Caki2 (cell line): ENCODE measurements at places on chromosomes 12 and 14. TPM values are rescaled to one million over a fixed set of nuclear protein-coding genes. Genes with fewer than 3 reads are reported as not detected.

RPS6KA5 gene
- total RNA-seq = 4.0 and 5.2 TPM in 2 replicates

PHETA1 gene
- 7.3 and 33.3 TPM in 2 replicates for total RNA-seq

PRH2 gene
- total RNA-seq = not detected in 2 replicates

GDF3 gene
- total RNA-seq = not detected in 2 replicates

C14orf39 gene
- not detected in 2 replicates for total RNA-seq

IFNG-AS1 gene
- total RNA-seq = not detected in 2 replicates

LRP1-AS gene
- not detected in 2 replicates for total RNA-seq

TAMALIN gene
- not detected in 2 replicates for total RNA-seq

LPAR5 gene
- total RNA-seq = not detected in 2 replicates

GPATCH2L gene
- total RNA-seq = 14.0 and 16.0 TPM in 2 replicates

CLEC4D gene
- not detected in 2 replicates for total RNA-seq

SLC35F4 gene
- total RNA-seq = not detected in 2 replicates

TARBP2 gene
- 101 and 110 TPM in 2 replicates for total RNA-seq

B3GNT4 gene
- total RNA-seq = 1.4 and 5.4 TPM in 2 replicates

AKAP3 gene
- 3.2 TPM in 1 of 2 replicates, not detected in the other for total RNA-seq

GPRC5D gene
- not detected in 2 replicates for total RNA-seq

BEGAIN gene
- total RNA-seq = 0.24 TPM in 1 of 2 replicates, not detected in the other

CD69 gene
- 0.71 and 4.1 TPM in 2 replicates for total RNA-seq

DGKA gene
- total RNA-seq = 0.17 and 1.2 TPM in 2 replicates

SLC17A8 gene
- not detected in 2 replicates for total RNA-seq

VRK1 gene
- total RNA-seq = 25.7 and 57.2 TPM in 2 replicates

NANOG gene
- total RNA-seq = not detected in 2 replicates

PMCH gene
- total RNA-seq = not detected in 2 replicates

PAH gene
- total RNA-seq = not detected in 2 replicates

TAS2R19 gene
- not detected in 2 replicates for total RNA-seq

KRT74 gene
- total RNA-seq = not detected in 2 replicates
